ENCODE measurements at places on chromosomes 1 and 21. TPM values are rescaled to one million over a fixed set of nuclear protein-coding genes. Genes with fewer than 3 reads are reported as not detected.

The NAXE gene
- total RNA-seq = 115 TPM

DNA sequence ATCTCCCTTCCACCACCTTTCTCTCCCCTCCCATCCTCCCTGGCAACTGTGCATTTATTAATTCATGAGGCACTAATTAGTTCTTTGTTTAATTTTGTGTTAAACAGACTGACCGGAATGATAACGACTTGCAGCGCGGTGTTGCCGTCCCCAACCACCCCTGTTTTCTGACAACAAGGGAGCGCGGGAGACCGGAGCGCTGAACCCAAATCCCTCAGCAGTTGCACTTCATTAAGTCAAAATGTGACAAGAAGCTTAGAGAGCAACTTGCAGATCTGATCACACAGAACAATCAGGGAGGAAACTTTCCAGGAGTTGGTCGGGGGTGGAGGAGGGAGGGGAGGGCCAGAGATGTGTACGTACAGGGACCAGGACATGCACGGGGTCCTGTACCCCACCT is 89.2 kb downstream of the CASZ1 start:
- DNase-seq = no peak

- DNase-seq = no peak
These were observed 40.2 kb downstream of the IL12RB2 start for GRCh38 chr1:67347688-67348472.

GRCh38 chr1:204692325-204692840 is 6.8 kb upstream of the LRRN2 start:
- no peak for DNase-seq

GRCh38 chr21:26405735-26406361 is 167.2 kb downstream of the CYYR1 start:
- peak; percentile 60 for DNase-seq

- DNase-seq = no peak
These were observed 896.8 kb upstream of the ADGRL4 start for GRCh38 chr1:79903321-79903720.

GRCh38 chr1:30757352-30758120 is at the start of gene LAPTM5:
Gene LAPTM5, minus strand, starts transcription at chr1:30757774. Its CDS starts 29 bp downstream, at chr1:30757745.
- DNase-seq = no peak

DNA sequence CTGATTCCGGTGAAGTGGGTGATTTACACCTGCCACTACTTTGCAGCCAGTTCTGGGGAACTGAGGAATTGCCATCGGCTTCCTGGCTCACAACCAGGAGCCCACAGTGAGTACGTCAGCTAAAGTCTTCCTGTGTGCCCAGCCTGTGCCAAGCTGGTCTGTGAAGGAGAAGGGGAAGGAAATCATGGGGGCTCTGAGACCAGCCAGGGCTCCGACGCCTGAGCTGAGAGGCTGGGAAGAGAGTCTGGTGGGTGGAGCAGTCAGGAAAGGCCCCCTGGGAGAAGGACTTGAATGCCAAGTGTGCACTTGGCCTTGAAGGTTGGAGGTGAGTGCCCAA is 1.2 kb downstream of the LURAP1 start:
- DNase-seq = no peak

DNA sequence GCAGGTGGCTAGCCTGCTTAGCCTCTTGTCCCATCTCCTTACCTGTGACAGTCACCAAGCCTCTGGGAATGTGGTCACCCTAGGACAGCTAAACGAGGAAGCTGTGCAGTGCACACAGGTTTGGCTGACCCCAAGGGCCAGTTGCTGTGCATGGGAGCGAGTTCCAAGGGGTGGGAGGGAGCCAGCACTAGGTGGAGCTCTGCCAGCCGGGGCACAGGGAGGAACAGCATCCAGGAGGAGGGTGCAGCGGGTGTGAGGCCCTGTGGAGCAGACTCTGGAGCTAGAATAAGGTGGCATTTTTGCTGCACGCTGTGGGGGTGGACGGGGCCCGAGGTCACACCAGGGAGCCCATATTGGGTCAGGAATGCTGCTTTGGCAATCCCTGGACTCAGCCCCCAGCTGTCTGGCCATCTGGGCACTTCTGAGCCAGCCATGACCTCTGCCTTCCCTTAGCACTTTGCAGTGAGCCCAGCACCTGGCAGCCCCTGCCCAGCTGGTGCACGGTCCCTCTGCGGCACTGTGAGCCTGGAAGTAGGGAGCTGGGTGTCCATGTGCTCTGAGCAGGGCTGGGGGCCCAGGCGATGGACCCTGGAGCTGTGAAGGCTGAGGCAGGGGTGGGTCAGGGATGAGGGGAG is 8.7 kb downstream of the PDXK start:
- no peak for DNase-seq

GRCh38 chr1:4741876-4742423 is 87.5 kb downstream of the AJAP1 start:
- DNase-seq = no peak

The ADGRL2 gene
- 25.1 TPM for total RNA-seq

GRCh38 chr1:158916085-158916484 is 15.3 kb upstream of the PYHIN1 start:
- no peak for DNase-seq

DNA sequence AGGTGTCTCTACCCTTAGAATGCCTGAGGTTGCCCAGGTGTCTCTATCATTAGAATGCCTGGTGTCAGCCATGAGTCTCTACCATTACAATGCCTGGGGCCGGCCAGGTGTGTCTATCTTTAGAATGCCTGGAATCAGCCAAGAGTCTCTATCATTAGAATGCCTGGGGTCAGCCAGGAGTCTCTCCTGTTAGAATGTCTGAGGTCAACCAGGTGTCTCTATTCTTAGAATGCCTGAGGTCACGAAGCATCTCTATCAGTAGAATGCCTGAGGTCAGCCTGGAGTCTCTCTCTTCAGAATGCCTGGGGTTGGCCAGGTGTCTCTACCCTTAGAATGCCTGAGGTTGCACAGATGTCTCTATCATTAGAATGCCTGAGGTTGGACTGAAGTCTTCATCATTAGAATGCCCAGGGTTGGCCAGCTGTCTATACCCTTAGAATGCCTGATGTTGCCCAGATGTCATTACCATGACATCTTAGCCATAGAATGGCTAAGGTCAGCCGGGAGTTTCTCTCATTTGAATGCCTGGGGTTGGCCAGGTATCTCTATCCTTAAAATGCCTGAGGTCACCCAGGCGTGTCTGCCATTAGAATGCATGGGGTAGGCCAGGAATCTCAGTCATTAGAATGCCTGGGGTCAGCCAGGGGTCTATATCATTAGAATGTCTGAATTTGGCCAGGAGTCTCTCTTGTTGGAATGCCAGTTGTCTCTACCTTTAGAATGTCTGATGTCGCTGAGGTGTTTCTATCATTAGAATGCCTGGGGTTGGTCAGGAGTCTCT is 44.0 kb downstream of the RNF187 start:
- no peak for DNase-seq

The SLC25A34 gene
- total RNA-seq = 0.34 TPM

The TMEM61 gene
- 0.41 TPM for total RNA-seq

The RGS13 gene
- not detected for total RNA-seq

GRCh38 chr1:167057241-167057688 is 32.9 kb downstream of the GPA33 start:
- no peak for DNase-seq

GRCh38 chr1:214351551-214352277 is 70.8 kb downstream of the SMYD2 start:
- no peak for DNase-seq

The AGT gene
- total RNA-seq = 4.7 TPM

GRCh38 chr1:244077473-244078220 is 26.6 kb downstream of the ZBTB18 start:
- no peak for DNase-seq

DNA sequence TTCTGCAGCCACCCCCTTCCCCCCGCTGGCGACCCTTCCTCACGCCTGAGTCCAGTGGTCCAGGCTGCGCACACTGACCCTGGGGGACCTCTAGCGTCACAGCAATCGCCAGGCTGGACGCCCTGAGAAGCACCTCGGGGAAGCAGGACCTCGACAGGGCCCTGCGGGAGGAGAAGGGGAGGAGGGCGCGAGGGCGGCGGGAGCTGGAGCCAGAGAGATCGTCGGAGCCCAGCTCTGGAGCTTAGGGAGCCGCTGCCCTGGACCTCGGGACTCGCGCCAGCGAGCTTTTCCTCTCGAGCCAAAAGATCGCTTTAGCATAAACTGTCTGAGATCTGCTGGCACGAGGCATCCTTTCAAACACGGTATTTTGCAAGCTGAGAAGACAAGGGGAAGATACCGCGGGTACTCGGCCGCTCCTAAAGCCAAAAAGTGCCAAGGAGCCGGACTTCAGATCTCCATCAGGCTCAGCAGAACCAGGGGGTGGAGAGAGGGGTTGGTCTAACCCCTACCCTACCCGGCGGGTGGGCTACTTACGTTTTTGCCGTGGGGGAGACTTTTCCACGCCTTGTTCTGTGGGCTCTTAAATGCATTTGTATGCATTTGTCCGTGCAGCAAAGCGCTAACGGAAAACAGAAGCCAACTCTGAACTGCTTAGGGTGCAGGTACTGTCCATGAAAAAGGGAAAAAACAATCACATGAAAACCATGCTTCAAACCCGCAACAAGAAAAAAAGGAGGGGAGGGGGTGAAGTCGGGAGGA is 586 bp downstream of the COL24A1 start:
- DNase-seq = no peak

The SPRR3 gene
- not detected for total RNA-seq

GRCh38 chr1:156295391-156295947 is at the start of gene GLMP:
Gene GLMP, minus strand, starts transcription at chr1:156295679. Its CDS starts 34 bp downstream, at chr1:156295645.
- DNase-seq = no peak

The SYT14 gene
- total RNA-seq = 32.6 TPM
